Myometrial cell (primary cell): ENCODE measurements at places on chromosomes 2 and 18. TPM values are rescaled to one million over a fixed set of nuclear protein-coding genes. Genes with fewer than 3 reads are reported as not detected.

MFSD2B gene
- total RNA-seq: under 0.01 and 0.53 TPM in 2 replicates

SP140 gene
- 1.2 and 1.7 TPM in 2 replicates for total RNA-seq

KHK gene
- 0.89 and 3.5 TPM in 2 replicates for total RNA-seq

CYTIP gene
- total RNA-seq: not detected in 2 replicates

MRO gene
- not detected in 2 replicates for total RNA-seq

HOXD12 gene
- total RNA-seq: not detected in 2 replicates

GAREM1 gene
- 0.89 and 1.7 TPM in 2 replicates for total RNA-seq

CIDEA gene
- total RNA-seq: not detected in 2 replicates

C2orf92 gene
- total RNA-seq: 0.35 and 0.58 TPM in 2 replicates

PLEK gene
- total RNA-seq: under 0.01 TPM in 1 of 2 replicates, not detected in the other

EVA1A gene
- 14.5 and 19.0 TPM in 2 replicates for total RNA-seq

DHRS9 gene
- 2.0 TPM in 1 of 2 replicates, not detected in the other for total RNA-seq

MEMO1 gene
- total RNA-seq: 60.8 and 91.7 TPM in 2 replicates

CYRIA gene
- 1.4 and 3.0 TPM in 2 replicates for total RNA-seq

APLF gene
- total RNA-seq: 1.4 and 3.0 TPM in 2 replicates

CREG2 gene
- 0.18 and 0.58 TPM in 2 replicates for total RNA-seq

ERMN gene
- total RNA-seq: not detected in 2 replicates

RAB31 gene
- total RNA-seq: 18.6 and 21.0 TPM in 2 replicates

IL18RAP gene
- total RNA-seq: not detected in 2 replicates

SAG gene
- total RNA-seq: not detected in 2 replicates

SCN2A gene
- 2.0 and 9.0 TPM in 2 replicates for total RNA-seq

TXNDC2 gene
- total RNA-seq: not detected in 2 replicates

IL36B gene
- not detected in 2 replicates for total RNA-seq
